ENCODE measurements at places on chromosomes 12 and 14.
A peak's percentile ranks its signal among the peaks of the same experiment; 100 is the strongest.

GRCh38 chr14:48323665-48324064, 648.3 kb upstream of the MDGA2 start:
- DNase-seq: no peak

GRCh38 chr14:90140298-90140955, 78.6 kb downstream of the KCNK13 start:
- no peak for DNase-seq

DNA sequence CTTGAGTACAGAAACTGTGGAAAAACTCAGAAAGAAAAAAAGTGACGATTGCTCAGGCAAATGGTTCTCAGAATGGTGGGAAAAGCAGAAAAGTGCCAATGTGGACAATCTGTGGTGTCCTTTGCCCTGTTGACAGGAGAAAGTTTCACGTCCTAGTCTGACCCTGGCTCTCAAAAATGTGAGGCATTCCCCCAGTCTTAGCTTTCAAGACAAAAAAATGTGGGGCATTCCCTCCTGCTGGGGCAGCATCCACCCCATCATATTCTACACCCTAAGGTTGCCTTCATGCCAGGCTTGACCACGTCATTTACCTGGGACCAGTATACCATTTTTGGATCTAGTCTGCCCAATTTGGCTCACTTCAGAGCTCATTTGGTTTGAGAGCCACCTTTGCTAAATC, 20.7 kb upstream of the ANAPC7 start:
- no peak for DNase-seq

GRCh38 chr12:46944771-46945170, 119.0 kb upstream of the SLC38A4 start:
- no peak for DNase-seq

DNA sequence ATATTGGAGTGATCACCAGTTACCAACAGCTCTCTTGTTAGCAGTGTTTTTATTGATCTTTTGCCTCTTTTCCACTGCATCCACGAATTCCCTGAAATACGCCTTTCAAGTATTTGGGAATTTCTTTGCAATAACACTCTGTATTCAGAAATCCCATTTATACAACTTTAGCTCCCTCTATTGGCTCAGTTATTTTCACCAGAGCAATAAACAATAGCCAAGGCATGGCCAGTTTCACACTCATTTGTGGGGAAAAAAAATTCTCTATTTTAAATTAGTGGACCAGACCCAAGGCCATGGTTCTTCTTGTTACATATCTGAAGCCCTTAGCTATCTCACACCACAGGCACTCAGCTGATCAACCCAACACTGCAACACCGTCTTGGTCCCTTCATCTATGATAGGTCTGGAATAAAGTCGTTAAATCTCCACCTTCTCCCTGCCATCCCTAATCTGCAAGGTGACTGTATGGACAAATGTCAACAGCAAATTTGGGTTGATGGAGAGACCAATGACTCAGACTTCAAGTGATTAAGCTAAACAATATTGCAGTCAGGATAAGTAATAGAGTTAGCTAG, 92.4 kb upstream of the TMEM260 start:
- DNase-seq: no peak

DNA sequence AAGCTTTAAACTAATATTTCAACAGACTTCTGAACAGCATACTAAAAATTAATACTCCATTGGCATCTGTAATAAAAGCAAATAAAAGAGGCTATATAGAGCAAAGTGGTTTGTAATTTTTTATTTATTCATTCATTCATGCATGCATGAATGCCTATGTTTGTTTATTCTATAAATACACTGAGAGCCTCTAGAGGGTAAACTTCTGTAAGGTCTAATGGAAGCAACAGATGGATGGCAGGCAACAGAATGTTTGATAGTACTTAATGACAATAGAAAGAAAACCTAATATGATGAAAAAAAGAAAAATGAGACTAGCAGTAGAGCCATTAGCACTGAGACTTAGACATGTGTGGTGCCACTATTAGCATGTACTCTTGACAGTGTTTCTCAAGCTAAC, 253.1 kb downstream of the CCDC91 start:
- no peak for DNase-seq

DNA sequence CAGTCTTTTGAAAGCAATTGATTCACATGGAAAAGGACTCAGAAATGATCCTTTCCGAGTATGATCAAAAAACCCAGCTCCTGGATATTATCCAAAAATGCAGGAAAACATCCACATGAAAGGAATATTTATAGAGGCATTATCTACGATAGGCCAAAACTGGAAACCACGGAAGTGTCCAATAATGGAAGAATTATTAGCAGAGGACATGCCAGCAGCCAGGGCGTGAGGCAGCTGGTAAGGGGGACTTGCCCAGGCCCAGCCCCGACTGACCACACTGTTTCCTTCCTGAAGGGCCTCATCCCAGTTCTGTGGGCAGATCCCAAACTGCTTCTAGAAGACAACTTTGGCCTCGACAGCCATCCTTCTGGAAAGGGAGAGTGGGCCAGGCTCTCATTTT, 20.5 kb downstream of the ACTN1 start:
- DNase-seq: no peak

GRCh38 chr12:131287938-131288764, 334.4 kb downstream of the ADGRD1 start:
- no peak for DNase-seq

DNA sequence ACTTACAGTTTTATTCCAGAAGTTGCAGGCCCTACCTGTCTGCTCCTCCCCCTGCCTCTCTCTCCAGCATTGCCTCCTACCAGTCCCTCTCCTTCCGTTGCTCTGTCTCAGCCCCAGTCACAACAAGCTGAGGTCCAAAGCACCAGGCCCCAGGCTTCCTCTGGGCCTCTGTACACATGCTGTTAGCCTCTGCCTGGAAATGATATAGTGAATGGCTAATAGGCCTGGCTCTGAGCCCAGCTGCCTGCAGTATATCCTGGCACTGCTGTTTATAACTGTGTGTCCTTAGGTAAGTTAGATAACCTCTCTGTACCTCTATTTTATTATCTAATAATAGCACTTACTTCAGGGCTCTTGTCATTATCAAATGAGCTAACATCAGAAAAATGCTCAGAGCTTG, 114.9 kb upstream of the PWP1 start:
- DNase-seq: no peak

DNA sequence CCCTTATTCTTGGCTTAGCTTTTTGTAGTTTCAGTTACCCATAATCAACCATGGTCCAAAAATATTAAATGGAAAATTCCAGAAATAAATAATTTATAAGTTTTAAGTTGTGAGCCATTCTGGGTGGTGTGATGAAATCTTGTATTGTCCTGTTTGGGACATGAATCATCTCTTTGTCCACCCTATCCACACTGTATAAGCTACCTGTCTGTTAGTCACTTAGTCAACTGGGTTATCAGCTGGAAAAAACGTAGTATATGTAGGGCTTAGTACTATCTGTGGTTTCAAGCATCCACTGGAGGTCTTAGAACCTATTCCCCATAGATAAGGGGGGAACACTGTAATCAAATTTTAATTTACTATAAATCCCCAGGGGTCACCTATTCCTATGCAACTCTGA, 52.7 kb downstream of the NKX2-1 start:
- no peak for DNase-seq

DNA sequence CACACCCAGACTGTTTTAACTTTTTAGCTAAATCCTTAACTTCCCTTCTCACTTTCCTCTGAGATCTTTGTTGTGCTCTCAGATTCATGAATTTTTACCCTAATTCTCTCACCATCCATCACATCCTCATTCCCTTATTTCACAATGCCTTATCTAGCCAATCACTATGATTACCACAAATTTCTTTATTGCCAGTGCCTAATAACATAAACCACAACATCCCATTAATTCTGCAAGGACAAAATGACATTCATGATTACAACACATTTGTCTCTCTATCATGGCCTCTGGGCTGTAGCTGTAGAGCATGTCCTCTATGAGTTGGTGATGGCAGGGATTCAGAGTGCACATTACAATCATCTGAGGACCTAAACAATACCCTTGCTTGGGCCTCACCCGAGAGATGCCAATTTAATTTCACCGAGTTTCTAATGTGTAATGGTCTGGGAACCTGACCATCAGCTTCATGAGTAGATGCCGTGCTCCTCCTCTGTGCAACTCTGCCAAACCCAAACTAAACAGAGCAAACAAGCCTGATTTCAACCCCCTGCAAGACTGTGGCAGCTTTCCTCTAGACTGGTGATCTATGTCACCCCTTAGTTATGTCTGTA, 99.3 kb downstream of the SPTSSA start:
- DNase-seq: no peak

DNA sequence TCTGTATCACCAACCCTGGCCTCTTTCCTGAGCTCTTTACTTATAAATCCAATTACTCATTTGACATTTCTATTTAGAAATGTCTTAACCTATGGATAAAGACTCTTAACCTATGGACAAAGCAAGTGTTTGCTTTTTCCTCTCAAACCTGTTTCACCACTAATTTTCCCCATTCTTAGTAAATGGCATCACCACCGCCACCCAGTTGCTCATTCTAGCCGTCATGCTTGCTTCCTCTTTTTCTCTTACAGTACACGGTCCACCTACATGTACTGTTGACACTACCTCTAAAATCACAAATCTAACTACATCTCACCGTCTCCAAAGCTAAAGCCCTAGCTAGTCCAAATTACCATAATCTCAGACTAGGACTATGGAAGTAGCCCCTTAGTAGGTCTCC, 60.0 kb downstream of the CAPS2 start:
- DNase-seq: no peak

DNA sequence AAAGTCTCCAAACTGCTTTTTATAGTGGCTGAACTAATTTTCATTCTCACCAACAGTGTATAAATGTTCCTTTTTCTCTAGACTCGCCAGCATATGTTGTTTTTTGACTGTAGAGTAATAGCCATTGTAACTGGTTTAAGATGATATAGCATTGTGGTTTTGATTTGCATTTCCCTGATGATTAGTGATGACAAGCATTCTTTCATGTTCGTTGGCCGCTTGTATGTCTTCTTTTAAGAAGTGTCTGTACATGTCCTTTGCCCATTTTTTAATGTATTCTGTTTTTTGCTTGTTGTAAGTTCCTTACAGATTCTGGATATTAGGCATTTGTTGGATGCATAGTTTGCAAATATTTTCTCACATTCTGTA, 404.9 kb downstream of the FLRT2 start:
- DNase-seq: no peak

DNA sequence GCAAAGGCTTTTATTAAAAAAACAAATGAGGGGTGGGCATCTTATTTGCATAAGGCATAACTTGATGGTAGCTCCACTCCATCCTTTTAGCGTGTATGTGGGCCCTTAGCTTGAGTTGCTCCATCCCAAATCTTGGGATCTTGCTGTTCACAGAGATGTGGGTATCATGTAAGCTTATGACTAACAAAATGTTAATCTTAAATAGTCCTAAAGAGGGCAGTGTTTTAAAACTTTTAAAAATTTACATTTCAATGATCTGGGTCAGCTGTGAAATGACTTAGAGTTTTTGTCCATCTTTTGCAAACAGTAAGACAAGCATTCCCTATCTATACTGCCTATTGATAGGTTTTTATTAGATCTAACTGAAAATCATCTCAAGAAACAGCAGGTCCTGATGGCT, 86.0 kb downstream of the SLCO1A2 start:
- no peak for DNase-seq

DNA sequence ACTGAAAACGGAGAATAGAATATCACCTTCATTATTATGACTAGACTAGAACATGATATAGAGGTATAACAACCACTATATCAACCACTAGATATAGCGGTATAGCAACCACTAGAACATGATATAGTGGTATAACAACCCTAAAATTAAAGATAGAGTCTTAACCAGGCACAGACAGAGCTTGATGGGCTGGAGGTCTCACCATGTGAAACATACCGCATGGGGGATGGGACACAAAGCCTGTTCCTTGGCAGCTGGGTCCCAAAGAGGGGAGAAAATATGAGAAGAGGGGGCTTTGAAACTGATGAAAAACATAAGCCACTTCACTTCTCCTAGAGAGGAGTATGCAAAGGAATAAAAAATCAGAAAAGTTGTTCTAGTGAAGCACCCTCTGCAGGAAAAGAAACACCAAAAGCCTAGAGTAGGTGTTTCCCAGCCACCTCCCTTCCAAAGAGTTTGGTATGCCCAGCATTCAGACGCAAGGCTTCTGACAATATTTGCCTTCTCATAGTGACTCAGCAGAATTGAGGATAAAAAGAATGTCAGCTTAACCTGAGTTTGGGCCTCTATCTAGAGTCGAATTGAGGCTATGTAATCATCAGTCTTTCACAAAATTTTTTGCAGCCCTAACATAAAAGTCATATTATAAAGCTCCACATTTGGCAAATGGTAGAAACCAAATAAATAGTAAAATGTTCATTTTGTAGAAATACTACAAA, 316.4 kb downstream of the NOVA1 start:
- no peak for DNase-seq

GRCh38 chr14:41605550-41606281, 960 bp upstream of the LRFN5 start:
- DNase-seq: no peak

GRCh38 chr14:64680013-64680713, 24.1 kb upstream of the PLEKHG3 start:
- DNase-seq: no peak

- no peak for DNase-seq
These were observed 197.1 kb downstream of the BTG1 start for GRCh38 chr12:91948504-91948903.

DNA sequence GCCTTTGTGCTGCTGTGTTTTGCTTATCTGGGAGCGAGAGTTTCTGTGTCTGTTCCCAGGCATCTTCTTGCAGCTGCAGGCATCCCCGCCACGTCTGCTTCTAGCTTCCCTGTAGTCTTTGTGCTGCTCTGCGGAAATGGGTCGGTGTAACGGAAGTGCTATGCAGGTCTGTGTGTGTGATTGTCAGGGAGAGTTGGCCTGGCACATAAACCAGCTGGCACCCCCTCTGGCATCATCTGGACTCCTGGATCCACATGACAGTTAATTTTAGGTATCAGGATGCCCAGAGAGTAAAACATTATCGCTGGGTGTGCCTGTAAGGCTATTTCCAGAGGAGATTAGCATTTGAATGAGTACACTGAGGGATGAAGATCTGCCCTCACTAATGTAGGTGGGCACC, 9.4 kb upstream of the OASL start:
- no peak for DNase-seq

GRCh38 chr14:75422169-75422568, 5.7 kb upstream of the JDP2 start:
- no peak for DNase-seq

GRCh38 chr14:69612014-69612782, 802 bp downstream of the SUSD6 start:
- peak; percentile 13 for DNase-seq

DNA sequence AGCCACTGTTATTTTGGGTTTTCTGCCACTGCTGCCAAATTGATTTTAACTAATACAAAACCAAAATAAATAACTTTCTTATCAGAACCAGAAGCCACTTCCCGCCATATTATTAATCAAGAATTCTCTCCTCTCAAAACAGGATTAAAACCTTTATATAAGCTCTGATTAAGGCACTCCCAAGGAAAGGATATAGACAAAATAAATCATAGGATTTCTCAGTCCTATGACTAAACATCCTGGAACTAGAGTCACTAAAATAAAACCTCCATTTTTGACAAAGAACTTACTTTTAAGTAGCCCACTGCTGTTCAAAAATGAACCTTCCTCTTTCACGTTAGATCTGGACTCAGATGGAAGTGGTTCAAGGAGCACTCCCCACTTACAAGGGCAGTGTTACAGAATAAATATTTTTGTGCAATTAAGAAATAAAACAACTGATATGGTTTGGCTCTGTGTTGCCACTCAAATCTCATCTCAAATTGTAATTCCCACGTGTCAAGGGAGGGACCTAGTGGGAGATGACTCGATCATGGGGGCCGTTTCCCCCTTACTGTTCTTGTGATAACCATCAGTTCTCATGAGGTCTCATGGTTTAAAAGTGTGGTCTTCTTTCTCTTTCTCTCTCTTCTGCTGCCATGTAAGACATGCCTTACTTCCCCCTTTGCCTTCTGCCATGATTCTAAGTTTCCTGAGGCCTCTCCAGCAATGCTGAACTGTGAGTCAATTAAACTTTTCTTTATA, 26.4 kb downstream of the GXYLT1 start:
- DNase-seq: no peak
